Activated T-cell treated with anti-CD3 and anti-CD28 coated beads for 1 hour (primary cell): ENCODE measurements at places on chromosomes 3 and 15.

DNA sequence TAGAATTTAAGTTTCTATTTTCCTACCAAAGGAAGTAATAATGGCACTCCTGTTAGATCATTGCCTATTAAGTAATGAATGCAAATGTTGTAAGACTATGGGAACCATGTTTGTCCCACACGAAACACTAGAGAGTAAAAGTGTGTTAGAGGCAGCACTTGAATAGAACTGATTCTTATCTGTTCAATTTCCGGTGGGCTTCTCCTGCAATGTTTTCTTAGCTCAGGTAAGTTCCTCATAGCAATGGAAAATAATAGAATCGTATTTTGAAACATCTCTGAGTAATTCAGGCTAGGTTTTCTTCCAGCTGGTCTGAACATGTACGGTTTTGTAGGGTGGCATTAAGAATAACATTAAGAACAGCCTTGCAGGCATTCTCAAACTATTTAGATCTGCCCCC lies 145.3 kb upstream of the LIPC start:
- no peak for DNase-seq

DNA sequence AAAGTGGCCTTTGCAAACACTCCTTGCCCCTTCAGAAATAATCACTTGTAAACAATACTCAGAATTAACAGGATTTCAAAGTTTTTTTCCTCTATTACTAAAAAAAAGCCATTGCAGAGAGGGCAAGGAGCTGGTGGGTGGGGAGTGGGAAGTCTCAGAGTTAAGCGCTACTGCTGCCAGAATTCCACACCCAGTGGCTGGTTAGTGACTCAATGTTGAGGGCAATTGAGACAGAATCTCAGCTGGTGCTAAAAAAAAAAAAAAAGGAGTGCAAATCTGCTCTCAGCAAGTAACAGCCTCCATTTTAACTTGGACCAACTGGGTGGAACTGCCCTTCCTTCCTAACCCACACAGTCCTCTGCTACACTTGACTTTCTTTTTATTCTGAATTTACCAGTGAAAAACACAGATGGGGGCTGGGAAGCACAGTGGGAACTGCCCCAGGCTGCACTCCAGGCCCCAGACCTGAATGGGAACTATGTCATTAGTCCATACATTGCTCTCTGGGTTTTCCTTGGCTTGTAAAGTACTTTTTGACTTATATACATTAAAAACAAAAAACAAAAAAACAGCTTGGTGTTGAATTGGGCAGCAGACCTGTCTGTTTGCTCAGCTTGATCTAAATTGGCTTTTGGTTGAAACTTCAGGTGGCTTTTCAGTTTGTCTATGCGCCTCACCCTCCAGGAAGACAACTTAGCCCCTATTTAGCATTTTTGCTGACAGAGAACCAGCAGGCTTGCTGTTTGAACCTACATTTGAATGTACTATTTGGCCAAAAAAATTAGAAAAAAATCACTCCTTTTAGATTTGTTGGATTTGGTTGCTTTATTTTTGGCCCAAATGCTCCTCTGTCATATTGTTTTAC lies 357.8 kb upstream of the TBL1XR1 start:
- no peak for DNase-seq

DNA sequence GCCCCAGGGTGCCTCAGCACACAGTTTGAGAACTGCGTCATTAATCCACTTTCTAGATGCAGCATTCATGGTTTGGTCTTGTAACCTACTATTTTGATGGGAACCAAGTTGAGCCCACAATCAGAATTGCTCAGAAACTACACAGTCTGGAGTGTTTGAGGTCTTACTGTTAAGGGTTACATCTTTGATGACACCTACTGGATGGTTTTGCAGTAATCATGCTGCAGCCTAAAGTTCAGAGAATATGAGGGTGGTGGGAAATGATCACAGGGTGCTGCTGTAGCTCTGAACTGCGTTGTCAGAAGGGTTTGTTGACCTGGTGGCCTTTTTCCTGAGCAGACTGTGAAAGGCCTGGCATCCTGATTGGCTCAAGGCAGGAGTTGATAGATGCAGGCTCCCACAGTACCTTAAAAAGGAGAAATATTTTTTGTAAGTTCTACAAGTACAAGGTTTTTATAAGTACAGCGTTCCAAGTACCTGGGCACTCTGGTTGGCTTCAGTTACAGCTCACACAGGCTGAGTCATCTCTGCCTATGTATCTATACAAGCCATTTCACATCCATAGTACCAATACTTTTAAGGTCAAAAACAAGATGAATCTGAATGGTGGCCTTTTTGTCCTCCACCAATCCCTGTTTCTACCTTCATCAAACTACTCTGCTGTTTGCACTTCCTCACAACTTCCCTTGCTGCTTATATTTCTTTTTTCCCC lies 60.5 kb upstream of the ACKR4 start:
- no peak for DNase-seq

DNA sequence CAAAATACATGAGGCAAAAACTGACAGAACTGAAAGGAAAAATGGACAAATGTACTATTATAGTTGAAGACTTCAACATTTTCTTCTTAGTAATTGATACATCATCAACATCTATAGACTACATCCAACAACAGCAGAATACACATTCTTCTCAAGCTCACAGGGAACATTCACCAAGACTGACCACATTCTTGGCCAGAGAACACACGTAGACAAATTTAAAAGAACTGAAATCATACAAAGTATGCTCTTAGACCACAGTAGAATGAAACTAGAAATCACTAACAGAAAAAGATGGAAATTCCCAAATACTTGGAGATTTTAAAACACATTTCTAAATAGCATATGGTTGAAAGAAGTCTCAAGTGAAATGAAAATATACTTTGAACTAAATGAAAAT lies 55.1 kb upstream of the NSMCE3 start:
- no peak for DNase-seq

DNA sequence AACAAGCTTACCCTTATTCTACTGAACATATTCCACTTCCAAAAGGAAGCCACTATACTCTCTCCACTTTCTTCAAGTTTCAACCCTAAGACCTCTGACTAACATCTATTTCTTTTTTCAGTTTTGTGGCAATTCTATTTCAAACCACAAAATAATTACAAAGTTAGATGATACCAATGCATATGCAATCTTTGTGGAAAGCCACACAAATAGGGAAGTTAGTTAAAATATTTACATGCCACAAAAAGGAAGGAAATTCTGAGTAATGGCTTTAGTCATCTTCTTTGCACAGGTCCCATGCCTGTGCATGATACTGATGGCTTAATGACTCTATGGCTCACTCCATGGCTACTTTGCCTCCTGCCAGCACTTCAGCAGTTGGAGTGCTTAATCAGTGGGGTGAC lies 57.0 kb upstream of the MCTP2 start:
- no peak for DNase-seq

DNA sequence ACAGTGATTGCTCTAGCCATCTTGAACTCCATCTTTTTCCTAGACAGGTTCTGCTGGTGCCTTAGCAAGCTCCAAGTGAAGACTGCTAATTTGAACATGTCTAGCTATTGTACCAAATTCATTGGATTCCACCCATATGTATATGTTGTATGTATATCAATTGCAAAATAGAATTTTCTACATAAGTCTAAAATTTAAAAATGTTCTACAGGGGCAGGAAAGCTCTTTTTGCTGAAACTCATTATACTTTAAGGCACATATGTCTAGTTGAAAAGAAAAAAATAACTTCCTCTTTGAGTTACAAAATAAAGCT lies 845.3 kb downstream of the MCTP2 start:
- DNase-seq, result no peak

DNA sequence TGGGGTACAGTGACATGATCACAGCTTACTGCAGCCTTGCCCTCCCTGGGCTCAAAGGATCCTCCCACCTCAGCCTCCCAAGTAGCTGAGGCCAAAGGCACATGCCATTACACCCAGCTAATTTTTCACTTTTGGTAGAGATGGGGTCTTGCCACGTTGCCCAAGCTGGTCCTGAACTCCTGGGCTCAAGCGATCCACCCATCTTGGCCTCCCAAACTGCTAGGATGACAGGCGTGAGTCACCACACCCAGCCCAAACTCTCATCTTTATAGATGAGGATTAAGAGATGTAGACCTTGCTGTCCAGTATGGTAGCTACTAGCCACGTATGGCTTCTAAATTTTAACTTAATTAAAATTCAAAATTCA lies 4.4 kb upstream of the ABHD5 start:
- no peak for DNase-seq

- DNase-seq, result no peak
Measured at GRCh38 chr3:111695636-111696117, 100.5 kb upstream of the ZBED2 start.

DNA sequence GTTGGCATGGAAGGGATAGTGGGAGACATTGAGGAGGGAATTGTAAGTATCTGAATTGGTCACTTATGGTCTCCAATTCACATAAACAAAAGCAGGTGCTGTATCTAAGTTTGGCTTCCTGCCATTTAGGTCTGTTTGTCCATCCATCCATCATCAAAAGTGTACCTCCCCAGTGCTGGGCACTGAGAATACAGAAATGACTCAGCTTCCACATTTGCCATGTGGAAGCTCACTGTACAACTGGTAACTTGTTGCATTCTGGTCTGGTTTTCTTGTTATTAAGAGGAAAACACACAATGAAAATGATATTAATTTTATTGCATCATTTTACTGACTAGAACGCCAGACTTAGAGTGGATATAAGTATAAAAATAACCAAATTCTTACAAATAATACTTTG lies 30.9 kb upstream of the MUC13 start:
- no peak for DNase-seq

GRCh38 chr3:13851997-13852637 lies 27.8 kb downstream of the WNT7A start:
- DNase-seq, result no peak

- no peak for DNase-seq
Measured at GRCh38 chr15:50884540-50884939, 23.9 kb upstream of the AP4E1 start.

DNA sequence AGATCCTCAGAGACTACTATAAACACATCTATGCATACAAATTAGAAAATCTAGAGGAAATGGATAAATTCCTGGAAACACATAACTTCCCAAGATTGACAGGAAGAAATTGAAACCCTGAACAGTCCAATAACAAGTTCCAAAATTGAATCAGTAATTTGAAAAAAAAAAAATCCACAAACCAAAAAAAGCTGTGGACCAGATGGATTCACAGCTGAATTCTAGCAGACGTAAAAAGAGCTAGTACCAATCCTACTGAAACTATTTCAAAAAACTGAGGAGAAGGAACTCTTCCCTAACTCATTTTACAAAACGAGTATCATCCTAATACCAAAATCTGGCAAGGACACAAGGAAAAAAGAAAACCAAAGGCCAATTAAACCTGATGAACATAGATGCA lies 77.0 kb upstream of the FXR1 start:
- DNase-seq, result no peak

DNA sequence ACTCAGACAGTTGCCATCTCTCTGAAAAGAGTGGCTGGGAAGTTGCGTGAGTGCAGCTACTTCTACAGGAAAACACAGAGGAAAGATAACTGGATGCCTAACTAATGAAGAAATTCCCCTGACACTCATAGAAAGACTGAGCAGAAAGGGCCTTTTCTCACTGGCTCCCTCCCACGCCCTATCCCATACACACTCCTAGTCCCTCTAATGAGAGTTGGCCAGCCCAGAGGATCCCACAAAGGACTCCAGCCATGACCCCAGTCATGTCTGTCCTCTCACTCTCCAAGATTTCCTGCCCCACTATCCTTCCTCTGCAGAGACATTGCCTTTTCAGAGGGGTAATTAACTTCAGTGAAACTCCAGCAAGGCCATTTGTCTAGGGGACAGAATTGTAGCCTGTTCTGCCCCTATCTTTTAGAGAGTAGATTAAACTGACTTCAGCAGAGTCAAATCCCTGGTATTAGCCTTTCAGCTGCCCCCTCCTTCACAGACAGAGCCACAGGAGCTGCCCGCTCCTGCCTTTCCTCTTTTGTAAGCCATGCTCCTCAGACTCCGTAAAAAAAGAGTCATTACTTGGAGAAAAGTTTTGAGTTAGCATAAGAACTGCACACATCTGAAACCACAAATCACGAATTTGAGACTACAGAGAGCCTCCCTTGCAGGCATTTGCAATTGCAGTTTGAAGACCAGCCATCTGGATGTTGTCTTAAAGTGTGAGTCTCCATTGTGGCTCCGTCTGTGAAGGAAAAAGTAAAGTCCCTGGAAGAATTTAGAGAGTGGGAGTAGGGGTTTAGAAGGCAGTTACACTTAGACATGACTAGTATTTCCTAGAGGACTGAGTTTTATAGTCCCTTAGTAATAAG lies 129.1 kb upstream of the SEMA6D start:
- no peak for DNase-seq

GRCh38 chr3:13047296-13048165 lies 25.7 kb downstream of the IQSEC1 start:
- no peak for DNase-seq

GRCh38 chr3:132378846-132379245 lies 38.5 kb upstream of the DNAJC13 start:
- DNase-seq, result no peak

DNA sequence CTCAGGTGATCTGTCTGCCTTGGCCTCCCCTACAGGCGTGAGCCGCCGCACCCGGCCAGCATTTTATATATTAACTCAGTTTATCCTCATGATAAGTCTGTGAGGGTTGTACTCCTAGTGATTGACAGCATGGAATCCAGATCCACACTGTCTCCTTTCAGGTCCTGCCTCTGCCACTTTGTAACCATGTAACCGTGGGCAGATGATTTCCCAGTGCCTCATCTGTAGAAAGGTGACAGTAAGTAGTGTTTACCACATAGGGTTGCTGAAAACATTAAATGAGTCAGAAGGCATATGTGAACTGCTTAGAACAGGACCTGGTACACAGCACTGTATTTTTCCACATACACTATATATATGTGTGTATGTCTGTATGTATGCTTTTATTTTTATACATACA lies 2.4 kb downstream of the FYTTD1 start:
- DNase-seq, result no peak

GRCh38 chr3:10423171-10423882 lies 82.1 kb downstream of the ATP2B2 start:
- no peak for DNase-seq

GRCh38 chr15:72785841-72786240 lies 2.3 kb upstream of the ADPGK start:
- DNase-seq, result no peak

DNA sequence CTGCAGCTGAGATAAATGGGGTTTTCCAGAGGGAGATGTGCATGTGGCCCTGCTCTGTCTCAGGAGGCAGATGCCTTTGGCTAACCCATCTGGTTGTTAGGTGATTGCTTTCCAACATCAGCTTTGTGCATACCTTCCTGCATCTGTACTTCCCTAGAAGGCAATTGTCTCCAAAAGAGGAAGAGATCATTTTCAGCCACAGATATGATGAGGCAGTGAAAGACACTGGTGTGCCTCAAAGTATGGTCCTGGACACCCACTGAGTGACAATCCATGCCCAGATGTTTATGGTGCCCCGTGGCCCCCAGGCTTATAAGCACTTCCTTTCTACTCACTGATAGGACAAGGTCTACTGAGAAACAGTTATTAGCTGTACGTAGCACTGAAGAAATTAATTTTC lies 117.5 kb upstream of the NR2F2 start:
- DNase-seq, result no peak

DNA sequence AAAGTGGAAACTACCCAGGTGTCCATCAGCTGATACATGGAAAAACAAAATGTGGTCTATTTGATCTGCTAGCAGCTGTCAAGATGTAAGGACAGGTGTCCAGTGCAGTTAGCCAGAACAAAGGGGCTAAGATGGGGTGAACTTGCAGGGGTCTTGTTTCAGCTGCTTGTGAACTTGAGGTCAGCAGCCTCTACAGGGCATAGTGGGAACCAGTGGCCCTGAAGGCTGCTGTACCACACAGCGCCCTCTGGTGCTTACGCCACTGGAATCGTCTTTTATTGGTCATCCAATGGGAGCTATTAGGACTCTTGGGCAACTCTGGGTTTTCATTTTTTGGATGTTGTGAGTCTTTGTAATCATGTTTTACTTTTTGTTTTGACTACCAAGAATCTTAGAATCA lies 62.2 kb upstream of the CTSH start:
- no peak for DNase-seq

GRCh38 chr3:50208677-50209344 lies 3.7 kb downstream of the SLC38A3 start:
- no peak for DNase-seq
